ENCODE measurements at places on chromosomes 6 and 20.

DNA sequence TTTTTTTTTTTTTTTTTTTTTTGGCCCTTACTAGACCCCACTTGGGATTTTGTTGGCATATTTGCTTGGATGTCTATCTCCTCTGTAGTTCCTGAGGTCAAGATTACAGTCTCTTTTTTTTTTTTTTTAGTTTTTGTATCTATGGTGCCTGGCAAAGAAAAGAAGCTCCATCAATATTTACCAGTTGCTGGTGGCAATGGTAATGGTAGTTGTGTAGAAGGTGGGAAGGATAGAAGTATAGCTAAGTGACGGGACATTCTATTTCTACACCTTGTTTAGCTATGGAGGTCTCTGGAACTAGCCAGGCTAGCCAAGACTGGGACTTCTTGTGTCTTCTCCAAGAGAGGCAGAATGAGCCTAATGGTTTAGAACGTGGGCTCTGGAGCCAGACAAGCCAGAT lies 42.2 kb upstream of the TNFAIP3 start:
- no peak for DNase-seq

DNA sequence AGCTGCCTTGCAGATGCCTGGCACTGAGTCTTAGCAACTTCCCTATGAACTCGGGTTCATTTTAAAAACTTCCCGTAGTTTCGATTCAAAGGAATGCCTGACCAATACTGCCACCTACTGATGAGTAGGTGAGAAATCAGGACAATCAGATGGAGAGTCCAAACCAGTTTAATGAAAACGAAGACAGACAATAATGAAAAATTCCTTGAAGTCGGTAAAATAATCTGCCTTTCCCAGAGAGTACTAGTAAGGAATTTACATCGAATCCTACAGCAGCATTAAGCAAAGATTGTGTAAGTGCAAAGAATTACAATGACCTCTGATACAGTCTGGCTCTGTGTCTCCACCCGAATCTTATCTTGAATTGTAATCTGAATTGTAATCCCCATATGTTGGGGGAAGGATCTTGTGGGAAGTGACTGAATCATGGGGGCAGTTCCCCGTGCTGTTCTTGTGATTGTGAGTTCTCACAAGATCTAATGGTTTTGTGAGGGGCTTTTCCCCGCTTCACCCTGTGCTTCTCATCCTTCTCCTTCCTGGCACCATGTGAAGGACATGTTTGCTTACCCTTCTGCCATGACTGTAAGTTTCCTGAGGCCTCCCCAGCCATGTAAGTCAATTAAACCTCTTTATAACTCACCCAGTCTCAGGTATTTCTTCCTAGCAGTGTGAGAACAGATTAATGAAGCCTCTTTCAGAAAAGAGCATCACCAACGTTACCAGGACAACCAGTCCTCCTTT lies 134.4 kb downstream of the ARHGAP18 start:
- DNase-seq = no peak

DNA sequence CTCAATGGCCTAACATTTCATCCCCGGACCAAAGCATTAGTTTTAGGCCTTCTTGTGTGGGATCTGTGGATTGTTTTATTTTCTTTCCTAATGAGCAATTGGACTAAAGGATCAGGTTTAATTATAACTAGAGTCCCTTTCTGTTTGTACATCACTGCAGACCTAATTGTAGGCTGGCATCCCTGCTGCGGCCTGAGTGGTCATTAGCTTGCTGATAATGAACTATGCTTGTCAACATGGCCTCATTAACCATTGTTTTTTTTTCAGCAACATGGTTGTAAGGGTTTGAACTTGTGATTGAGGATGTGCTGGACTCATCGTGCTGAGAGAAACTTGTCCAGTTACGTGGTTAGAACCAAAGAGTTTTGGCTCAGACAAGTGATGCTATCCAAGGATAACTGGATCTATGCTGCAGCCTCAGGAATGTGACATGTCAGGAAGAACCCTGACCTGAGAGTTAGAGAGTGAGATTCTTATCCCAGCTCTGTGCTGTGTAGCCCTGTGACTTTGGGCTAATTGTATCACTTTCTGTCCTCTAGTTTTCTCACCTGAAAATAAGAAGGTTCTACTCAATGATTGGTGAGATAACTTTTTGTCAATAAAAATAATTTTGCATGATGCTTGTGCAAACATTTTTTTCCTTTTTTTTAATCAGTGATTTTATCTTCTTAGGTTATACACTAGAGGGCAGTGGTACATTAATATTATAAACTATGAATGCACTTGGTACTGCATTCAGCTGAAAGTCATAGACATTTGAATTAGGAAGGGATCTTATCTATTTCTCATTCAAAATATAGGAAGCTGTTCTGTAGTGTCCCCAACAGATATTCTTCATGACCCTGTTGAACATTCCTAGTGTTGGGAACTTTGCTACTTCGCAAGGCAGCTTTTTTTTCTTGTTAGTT lies 140.9 kb downstream of the RNF144B start:
- DNase-seq = no peak

DNA sequence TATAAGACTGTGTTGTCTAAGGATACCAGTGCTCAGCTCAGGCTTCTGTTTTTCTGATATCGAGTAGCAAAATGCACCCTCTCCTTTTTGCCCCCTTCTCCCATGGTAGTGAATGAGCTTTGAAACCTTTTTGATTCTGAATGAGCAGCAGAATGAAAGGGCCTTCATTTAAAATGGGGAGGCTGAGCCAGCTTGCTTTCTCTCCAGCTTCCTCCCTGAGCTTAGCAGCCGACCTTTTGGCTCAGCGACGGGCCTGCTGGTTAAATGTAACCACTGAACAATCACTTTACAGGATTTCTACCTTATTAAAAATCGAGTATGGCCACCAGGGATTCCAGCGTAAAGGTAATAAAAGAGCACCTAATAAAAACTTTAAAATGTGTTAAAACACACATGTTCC lies 133.7 kb upstream of the SPACA1 start:
- no peak for DNase-seq

- no peak for DNase-seq
Observed at GRCh38 chr20:25061103-25061799, 3.3 kb upstream of the ACSS1 start.

DNA sequence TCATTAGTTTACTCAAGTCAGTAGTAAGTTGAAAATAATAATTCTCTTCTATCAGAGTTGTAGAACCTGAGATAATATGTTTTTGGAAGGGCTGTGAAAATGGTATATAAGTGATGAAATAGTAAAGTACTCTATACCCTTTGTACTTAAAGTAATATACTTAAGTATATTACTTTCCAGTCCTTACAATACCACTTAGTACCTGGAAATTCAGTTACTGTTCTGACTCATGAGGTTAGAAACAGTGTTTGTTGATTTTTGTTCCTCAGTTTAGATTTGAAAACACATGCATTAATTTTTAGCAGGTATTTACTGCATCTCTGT lies 10.1 kb downstream of the TULP4 start:
- DNase-seq = no peak

DNA sequence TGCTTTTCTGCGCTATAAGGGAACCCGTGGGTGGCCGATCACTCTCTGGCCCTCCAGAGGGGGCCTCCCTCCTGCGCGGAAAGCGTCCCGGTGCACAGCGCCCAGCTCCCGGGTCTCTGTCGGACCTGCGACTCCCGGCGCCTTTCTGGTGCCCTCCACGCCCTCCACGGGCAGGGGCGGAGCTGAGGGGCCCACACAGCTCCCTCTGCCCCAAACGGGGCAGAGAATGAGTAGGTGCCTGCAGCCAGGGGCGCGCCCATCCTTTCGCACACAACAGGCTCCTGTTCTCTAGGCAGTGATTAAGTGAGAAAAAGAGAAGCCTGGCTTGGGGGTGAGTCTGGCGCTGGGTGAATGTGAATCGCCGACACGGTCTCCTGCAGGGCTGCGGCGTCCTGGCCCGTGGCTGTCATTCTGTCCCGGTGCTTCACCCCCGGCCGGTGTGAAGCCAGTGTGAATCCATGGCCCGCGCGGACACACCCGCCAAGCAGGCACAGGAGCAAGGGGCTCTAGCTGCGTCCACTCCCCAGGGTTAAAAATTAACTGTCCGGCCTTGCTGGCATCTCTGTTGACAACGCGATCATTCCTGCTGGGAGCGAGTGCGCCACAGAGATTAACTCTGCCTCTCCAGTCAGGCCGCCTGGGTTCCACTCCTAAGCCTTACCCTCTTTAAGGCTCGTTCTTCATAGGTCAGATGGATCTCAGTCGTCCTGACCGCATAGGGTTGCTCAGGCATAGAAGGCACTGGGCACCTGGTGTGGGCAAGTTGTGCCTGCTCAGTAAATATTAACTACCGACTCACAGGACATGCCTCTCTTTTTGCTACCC lies 88.8 kb downstream of the PCSK2 start:
- DNase-seq = no peak

DNA sequence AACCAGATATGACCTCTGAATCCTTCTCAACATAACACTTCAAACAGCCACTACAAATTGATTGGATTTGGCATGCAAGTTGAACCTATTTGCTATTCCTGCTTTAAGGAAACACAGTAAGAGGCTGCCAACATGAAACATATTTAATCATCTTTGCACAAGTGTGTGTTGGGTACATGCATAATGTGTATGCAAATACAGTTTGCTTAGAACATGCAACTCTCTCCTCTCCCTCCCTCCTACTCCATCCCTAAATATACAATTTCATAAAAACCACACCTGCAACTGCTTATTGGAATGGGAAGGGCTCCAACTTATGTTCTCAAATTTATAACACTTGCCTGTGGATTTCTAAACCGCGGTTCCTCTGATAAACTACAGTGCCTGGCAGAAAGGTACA lies 71.5 kb downstream of the CD83 start:
- DNase-seq = no peak

DNA sequence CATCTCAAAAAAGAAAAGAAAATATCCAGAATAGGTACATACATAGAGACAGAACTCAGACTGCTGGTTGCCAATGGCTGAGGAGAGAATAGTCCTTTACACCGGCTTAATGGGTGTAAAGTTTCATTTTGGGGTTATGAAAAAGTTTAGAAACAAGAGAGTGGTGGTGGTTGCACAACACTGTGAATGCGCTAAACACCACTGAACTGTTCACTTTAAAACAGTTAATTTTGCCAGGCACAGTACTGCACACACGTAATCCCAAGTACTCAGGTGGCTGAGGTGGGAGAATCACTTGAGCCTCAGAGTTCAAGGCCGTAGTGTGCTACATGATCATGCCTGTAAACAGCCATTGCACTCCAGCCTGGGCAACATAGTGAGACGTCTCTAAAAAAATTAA lies 7.6 kb downstream of the ILRUN start:
- DNase-seq = no peak

DNA sequence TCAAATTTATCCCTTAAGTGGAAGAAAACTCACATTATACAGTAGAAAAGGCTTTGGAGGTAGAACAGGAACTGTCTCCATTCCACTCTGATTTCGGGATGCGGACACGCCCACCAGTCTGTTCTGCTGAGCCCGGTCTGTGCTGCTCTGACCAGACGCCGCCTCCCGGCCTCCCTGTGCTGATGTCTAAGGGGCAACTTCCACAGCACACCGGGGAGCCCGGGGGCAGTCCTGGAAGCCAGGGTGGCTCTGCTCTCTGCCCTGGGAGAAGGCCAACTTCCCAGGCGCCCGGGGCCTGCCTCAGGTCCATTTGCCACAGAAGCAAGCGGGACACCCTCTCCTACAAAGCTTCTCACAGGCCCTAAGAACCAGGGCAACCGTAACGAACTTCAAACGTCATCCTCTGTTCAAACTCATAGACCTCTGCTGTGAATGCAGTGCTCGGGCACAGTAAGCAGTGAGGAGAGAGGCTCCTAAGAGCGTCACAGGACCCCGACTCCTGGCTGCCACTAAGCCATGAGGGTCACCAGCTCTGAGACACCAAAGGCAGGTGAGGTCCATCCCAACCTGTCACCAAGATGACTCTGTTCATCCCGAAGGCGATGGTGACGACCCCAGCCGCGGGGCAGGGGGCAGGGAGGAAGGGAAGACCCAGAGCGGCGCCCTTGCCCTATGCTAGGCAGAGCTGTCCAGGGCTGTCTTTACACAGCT lies 5.6 kb downstream of the TAF4 start:
- no peak for DNase-seq

DNA sequence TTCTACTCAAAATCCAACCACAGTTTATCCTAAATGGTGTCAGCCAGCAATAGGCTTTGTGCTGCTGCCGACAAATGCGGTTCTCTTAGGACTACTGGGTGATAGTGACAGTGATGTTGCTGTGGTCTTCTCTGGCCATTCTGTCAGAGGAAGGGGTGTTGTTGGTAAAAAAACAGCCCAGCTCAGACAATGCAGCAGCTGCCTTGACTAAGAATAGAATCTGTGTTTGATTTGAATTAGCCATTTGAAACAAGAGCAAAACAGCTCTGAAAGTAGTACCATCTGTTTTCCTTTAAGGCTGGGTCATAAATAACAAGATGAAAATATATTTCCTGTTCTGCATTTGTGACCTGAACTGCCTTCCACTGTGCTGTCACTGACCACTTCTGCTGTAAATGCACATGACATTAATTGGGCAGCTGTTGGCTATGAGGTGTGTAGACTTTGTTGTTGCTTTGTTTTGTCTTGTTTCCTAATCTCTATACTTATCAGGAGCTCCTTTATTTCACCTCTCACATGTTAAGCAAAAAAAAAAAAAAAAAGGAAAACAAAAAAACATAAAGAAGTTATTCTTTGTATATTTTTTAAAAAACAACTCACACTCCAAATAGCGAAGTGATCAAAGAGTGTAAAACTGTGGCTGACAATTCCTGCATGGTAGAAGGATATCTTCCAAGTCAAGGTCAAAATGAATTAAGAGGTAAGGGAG lies 497.8 kb upstream of the ARID1B start:
- no peak for DNase-seq

DNA sequence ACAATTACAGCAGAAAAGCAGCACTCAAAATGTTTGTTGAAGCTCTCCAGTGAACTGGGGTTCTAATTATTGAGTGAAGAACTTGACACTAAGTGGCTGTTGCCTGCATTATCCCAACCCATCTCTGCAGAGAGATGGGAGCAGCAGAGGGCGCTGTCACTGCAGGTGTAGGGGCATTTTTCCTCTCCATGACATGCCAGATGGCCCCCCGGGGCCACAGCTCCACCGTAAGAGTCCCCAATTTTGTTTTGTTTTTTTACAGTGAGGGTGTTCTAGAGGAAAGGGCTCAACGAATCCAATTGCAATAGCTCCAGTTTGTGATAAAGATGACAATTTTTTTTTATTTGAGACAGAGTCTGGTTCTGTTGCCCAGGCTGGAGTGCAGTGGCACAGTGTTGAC lies 1.9 kb upstream of the FUCA2 start:
- no peak for DNase-seq

DNA sequence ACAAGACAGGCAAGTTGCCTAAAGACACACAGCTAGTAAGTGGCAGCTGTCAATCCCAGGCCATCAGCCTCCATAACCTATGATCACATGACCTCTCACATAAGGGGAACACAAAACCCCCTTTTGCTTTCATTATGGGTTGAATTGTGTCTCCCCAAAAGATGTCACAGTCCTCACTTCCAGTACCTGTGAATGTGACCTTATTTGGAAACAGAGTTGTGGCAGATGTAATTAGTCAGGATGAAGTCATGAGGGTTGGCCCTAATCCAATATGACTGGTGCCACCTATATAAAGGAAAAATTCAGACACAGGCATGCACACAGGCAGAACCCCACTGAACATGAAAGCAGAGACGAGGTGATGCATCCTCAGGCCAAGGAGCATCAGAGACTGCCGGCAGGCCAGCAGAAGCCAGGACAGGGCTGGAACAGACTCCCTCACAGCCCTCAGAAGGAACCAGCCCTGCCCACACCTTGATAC lies 33.6 kb downstream of the GFOD1 start:
- DNase-seq = peak; percentile 20

All from T follicular helper cell (primary cell).